ENCODE measurements at places on chromosomes 3 and 15.

- DNase-seq, result no peak
These were observed 27.4 kb upstream of the ALPK3 start for GRCh38 chr15:84789762-84790161.

GRCh38 chr15:66824424-66824823 is 122.4 kb downstream of the SMAD6 start:
- peak; percentile 12 for DNase-seq

GRCh38 chr3:123759871-123760270 is 124.3 kb downstream of the MYLK start:
- DNase-seq, result no peak

GRCh38 chr3:28019740-28020139 is 221.7 kb upstream of the CMC1 start:
- DNase-seq, result no peak

DNA sequence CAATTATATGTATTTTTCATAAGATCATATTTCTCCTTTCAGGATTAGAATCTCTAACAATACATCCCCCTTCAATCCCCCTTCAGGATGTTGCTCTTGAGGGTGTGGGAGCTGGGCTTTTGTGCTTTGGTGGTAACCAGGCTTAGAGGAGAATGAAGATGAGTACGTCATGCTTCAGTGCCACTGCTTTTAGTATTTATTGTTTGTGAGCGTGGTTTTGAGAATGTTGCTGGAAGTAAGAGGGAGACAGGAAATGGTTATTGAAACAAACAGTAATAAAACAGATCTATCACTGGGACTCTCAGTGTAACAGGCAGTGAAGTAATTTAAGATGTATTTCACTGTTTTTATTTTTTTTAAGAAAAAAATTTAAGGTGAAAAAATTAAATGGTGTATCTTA is 35.3 kb downstream of the GBE1 start:
- no peak for DNase-seq

GRCh38 chr3:117499189-117499870 is 789.8 kb downstream of the TUSC7 start:
- no peak for DNase-seq

DNA sequence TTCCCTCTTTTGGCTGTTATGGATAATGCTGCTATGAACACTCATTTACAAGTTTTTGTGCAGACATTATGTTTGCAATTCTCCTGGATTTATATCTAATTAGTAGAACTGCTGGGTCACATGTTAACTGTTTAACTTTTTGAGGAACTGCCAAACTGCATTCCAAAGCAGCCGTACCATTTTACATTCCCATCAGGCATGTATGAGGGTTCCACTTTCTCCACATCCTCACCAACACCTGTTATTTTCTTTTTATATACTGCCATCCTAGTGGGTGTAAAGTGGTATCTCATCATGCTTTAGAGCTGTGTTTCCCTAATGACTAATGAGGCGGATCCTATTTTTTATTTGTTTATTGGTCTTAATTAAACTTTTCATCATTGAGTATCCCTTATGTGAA is 9.2 kb downstream of the KPNA4 start:
- DNase-seq, result no peak

DNA sequence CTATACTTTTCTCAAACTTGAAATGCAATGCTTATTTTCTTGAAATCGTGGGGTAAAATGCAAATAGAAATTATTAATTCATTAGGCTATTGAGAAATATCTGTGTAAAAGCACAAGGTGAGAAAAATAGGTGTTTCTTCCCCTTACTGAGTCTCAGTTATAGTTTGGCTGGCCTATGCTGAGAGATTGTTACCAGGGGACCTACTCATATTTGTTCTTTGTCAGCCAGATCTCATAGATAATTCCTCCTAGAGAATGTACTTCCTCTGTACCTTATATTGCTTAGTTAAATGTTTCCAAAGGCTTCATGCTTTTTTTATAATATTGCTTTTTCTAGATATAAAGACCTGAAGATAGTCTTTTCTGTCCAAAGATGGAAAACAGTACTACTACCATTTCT is 60.0 kb upstream of the TRPC1 start:
- no peak for DNase-seq

DNA sequence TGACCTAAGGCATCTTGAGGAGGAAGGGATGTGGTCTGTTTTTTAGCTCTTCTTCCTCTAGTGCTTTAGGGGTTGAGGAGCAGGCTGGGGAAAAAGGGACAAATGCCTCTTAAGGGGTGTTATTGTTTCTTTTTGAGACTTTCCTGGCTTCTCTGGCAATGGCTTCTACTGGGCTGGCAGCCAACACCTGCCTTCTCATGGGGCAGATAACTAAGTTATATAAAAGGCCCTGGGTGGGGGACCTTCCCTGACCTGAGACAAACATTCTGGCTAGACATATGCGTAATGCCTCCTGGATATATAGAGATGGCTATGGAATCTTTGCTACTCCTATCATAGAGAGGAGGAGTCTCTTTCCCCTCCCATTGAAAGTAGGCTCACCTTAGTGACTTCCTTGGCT is 179.2 kb upstream of the PROK2 start:
- DNase-seq, result no peak

DNA sequence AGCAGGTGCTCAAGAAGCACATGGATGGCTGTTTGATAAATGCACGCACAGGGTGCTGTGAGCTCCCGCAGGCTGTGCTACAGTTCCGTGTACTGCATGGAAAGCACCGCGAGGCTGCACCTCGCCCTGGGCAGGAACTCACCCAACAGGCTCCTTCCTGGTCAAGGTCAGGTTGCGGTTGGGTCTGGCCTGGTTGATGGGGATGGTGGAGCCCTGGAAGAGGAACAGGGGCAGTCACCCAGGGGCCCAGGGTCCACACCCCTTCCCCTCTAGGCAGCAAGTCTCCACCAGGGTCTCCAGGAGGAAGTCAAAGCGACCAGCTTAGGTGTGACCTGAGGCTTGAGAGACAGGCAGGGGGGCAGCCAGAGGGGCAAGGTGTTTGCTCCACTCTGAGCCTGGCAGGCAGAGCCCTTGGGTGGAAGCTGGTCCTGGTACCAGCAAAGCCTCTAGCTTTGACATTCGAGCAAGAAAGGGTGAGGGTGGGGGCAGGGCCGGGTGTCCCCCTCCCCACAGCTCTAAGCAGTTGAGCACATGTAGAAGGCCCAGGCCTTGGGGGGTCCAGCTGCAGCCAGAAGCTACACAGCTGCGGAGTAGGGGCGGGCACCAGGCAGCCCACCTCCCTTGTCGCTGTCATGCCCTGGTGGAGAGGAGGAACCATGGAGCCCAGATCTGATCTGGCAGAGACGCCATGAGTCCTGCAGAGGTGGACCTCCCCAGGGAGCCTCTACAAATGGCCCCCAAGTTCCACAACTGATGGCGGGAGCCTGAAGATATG is 46.3 kb upstream of the SLC41A3 start:
- peak; percentile 48 for DNase-seq

- DNase-seq, result no peak
These were observed 28.7 kb upstream of the PLOD2 start for GRCh38 chr3:146189519-146190173.

GRCh38 chr3:162436826-162437225 is 940.2 kb downstream of the OTOL1 start:
- no peak for DNase-seq

DNA sequence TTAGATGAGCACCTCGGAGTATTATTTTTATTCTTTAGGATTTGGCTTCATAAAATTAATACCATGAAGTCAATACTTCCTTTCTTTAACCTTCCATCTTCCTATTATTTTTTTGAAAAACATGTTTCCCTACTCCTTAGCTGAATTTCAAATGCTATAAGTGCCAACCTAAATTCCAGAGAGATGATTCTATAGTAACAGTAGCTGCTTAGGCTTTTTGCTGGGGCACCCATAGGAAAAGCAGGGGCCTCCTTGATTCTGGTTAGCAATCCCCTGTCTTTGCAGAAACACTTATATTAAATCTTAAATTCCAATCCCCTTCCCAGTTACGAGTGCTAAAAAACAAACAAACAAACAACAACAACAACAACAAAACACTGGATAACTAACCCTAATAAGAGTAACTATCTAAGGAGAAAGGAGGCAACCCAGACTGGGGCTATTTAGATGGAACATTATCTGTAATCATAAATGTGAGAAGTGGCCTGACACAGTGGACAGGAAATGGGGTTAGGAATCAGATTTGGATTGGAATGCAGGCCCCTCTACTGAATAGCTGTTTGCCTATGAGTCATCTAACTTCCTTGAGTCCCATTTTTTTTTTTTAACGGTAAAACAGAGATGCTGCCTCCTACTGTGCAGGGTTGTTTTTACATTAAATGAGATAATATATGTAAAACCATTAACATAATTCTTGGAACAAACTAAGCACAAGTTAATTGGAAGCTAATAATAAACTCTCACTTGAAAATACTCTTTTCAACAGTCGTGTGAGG is 148.1 kb downstream of the WDR72 start:
- no peak for DNase-seq

GRCh38 chr3:141440942-141441341 is 45.9 kb upstream of the RASA2 start:
- DNase-seq, result no peak

DNA sequence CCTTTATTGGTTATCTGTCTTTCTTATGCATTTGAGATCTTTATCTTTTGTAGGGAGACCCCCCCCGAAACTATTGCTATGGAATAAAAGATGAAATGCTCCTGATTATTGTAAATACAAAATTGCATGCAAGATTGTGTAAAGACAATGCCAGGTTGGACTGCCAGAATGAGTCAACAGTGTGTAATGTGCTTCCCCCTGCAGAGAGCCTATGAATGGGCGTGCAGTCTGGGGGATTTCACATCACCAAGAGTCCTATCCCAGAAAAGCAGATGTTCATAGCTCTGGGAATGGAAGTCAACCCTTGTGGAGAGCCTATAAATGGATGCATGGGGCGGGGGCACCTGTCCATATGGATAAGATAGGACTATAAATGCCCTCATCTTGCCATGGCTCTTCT is 584.3 kb downstream of the NSUN3 start:
- no peak for DNase-seq

DNA sequence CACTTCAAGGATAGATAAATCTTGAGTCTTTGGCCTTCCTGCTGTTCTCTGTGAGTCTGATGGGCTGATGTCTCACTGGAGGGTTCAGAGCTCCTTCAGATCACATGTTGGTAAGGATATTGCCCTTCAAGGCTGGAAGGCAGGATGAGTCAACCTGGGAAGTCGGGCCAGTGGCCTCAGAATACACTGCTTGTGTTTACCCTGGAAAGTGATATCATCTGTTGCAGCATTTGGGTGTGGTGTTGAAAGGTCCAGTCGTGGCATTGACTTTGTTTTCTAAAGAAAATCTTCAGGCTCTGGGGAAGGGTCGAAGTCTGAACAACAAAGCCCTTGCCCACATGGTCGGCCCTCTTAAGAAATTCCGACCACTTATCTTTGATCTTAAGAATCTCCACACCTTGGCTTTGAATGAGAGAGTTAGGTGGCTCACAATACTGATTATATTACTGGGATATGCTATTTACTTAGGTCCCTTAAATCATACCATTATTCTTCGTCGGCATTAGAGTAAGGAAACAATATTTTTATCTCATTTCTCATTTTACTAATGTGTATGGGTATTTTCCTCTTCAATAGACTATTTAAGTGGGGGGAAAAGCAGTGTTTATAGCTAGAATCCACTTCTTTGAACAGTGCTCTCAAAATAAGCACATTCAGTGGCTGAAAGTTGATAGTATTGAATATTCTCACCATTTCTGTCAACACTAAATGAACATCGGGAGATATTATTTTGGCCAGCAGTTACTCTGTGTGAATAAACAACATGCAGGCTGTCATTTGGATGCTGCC is 303.9 kb upstream of the RASGRP1 start:
- DNase-seq, result no peak

GRCh38 chr3:10753964-10754363 is 62.1 kb upstream of the SLC6A11 start:
- DNase-seq, result peak; percentile 41

DNA sequence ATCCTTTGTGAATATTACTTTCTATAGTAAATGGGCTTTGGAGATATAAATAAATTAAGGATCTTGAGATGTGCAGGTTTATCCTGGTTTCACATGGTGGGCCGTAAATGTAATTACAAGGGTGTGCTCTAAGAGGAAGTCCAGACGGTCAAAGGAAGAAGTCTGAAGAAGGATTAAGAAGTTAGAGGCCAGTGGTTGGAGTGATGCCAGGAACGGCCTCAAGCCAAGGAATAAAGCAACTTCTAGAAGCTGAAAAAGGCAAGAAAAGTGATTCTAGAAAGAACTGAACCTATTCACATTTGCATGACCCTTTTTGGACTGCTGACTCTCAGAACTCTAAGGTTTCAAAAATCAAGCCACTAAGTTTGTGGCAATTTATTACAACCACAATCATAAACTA is 981.3 kb upstream of the ALCAM start:
- no peak for DNase-seq

DNA sequence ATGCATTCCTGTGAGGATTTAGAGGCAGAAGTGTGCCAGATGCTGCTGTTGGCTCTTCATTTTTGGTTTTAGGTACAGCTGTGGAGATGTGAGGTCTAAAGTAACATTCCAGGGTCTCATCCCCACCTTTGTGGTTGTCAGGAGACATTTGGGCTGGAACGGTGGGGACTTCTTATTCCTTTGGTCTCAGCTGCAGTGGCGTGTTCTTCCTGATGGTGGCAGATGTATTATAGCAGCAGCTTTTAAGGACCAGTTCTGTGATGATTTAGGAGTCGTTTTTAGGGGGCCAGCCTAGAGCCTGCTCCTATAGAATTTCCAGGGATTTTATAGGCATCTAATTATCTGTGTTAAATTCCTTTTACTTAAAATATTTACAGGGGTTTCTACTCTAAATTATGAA is 221.0 kb upstream of the EOMES start:
- DNase-seq, result no peak

DNA sequence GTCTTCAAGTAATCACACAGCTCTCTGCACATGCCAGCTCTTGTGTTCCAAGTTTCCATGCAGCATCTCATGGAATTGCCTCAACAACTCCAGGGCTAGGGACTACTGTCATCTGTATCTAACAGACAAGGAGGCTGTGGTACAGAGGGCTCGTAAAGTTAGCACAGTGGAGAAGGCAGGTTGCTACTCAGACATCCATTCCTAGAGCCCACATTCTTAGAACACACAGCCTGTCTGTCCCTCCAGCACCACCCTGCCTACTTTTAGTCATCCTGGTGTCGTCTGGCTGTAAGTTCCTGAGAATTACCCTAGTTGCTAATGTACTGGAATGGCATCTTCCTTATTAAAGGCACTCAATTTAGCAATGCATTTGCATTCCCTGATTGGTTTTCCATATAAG is 862.5 kb downstream of the FHIT start:
- DNase-seq, result no peak

DNA sequence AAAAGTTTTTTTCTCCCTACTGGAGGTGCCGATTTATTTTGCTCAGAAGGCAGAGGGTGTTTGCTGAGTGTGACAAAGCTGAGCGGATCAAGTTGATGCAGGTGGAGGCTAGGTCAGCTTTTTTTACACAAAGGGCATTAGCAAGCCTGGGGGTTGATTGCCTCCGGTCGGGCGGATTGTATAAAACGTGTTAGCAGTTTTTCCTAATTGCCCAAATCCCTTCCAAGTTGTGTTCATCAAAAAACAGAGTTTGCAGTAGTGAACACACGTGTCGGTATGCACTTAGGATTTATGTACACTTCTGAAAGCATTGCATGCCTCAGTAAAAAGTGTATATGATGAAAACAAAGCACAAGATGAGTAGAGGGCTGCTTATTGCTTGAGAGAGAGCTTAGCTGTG is 2.6 kb downstream of the GPR160 start:
- DNase-seq, result no peak

- DNase-seq, result no peak
These were observed 16.8 kb upstream of the MCCC1 start for GRCh38 chr3:183116025-183116614.
